CD4-positive, alpha-beta T cell treated with Interleukin-2 at 100 ng/mL for 4 hours (primary cell): ENCODE measurements at places on chromosomes 12 and 14.

GRCh38 chr14:90193925-90194324 lies 62.4 kb upstream of the PSMC1 start:
- DNase-seq = peak; percentile 10

DNA sequence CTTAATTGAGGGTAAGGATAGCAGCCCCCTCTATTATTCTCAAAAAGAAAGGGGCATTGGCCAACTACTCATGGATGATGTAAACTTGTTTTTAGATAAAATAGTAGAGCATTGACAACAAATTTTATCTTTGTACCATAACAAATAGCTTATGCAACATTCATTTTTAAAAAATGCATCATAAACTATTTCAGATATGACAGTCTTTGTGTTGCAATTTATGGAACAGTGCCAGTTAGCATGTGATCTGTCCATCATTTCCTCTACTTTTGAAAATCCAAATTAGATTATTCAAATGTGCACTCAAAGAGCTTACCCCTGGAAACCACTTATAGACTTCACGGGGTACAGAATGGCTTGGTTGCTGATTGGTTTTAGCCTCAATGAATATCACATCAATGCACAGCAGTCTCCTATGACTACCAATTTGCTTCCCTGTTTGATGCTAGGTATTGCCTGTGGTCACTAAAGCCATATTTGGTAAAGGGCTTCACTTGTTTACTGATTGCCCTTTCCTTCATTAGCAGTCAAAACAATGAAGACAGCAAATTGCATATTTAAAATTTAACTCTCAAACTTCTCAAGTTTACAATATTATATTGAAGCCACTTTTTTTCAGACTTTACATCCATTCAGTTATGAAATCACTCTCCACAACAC lies 274.9 kb upstream of the MGAT4C start:
- no peak for DNase-seq

- no peak for DNase-seq
These were observed 102.7 kb upstream of the NAV3 start for GRCh38 chr12:77728018-77728417.

GRCh38 chr12:29883525-29883924 lies 99.8 kb upstream of the TMTC1 start:
- no peak for DNase-seq

- DNase-seq = peak; percentile 73
These were observed 67.0 kb downstream of the PRKCH start for GRCh38 chr14:61388173-61388975.

- peak; percentile 27 for DNase-seq
These were observed 1.1 kb upstream of the BCL11B start for GRCh38 chr14:99272899-99273765.

DNA sequence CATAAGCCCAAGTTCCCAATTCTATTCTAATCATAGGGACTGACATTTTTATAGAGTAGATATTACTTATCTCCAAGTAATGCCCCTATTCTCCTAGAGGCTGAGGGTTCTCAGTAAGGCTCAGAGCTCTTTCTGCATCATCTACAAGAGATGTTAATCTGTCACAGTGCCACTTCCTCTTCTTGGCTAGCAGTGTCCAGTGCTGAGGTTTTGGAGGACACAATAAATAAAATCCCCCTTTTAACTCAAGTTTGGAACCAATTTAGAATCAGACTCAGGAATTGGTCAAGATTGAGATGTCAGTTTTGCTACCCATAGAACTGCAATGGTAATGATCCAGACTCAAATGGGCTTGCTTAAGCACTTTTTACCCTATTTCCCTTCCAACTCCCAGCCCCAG lies 154.1 kb upstream of the ARID2 start:
- no peak for DNase-seq

DNA sequence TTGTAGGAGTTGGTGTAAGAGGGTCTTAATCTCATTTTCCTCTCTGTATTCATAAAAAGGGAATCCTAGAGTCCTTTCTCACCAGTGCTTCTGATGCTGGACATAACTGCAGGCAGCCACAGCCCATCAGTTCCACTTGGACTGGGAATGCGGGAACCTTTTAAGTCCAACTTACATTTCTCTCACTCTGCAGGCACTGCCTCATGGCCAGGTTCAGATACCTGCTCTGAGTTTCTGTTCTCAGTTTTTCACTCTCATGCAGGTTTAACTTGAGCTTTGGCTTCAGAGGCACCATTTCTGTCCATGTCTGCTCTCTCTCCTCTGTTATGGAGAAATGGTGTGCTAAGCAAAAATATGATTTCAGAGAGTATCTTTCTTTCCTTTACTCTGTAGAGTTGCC lies 4.2 kb downstream of the ACVR1B start:
- DNase-seq = no peak

DNA sequence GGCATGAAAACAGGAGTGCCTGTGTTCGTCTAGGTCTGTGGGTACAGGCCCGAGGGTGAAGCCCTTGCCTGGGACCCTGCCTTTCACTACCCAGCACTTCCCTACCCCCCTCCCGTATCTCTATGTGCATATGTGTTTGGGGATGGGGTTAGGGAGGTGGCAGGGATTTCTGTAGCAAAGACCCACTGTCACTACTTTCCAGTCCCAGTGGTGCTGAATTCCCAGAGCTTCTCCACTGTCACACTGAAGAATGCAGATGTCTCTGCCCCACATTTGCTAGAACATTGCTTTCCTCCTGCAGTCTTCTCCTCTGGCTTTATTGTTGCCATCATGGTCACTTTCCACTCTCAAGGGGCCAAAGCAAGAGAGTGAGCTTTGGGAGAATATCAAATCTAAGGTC lies 203.9 kb downstream of the MYRFL start:
- no peak for DNase-seq

- DNase-seq = no peak
These were observed 13.0 kb downstream of the PELI2 start for GRCh38 chr14:56131004-56131864.
